A549 treated with CORT108297 at 1 μM for 4 hours (cell line): ENCODE measurements at places on chromosomes 4 and X. TPM values are rescaled to one million over a fixed set of nuclear protein-coding genes. Genes with fewer than 3 reads are reported as not detected.

Gene GAGE12H
- total RNA-seq = not detected in 5 replicates

Gene ARHGAP36
- total RNA-seq = not detected in 5 replicates

Gene UGT2A1
- total RNA-seq = not detected in 5 replicates

Gene CITED1
- 0.80 to 2.0 TPM (median 1.7 TPM) in 5 replicates for total RNA-seq

Gene PLXNB3
- 1.6 to 4.2 TPM (median 3.6 TPM) in 5 replicates for total RNA-seq

Gene PLP1
- not detected in 5 replicates for total RNA-seq

Gene SLITRK4
- total RNA-seq = 0.02 TPM in 1 of 5 replicates, not detected in the others

Gene TEX13C
- 0.02 TPM in 1 of 5 replicates, not detected in the others for total RNA-seq

Gene SSX1
- not detected in 5 replicates for total RNA-seq

Gene SPANXA1
- 0.16 to 0.42 TPM (median 0.18 TPM) in 3 of 5 replicates, not detected in the others for total RNA-seq

Gene FANCB
- total RNA-seq = 3.0 to 3.5 TPM (median 3.4 TPM) in 5 replicates

Gene MYL5
- 8.0 to 14.8 TPM (median 12.6 TPM) in 5 replicates for total RNA-seq
